ENCODE measurements at places on chromosomes 7 and 10.

DNA sequence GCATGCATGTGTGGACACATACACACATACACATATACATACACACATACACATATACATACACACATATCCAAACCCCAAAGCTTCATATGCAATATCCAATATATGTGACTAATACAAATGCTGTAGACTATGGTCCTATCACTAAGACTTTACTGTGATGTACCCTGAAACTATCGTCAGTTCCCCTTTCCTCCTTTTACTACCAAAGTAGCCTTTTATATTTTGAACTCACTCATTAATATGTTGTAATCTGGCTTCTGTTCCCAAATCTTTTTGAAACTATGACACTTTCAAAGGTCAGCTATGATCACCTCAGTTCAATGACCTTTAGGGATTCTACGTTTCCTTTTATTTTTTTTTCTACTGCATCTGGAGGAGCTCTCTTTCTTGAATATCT is 64.8 kb upstream of the TFEC start:
- no peak for DNase-seq

- DNase-seq = peak; percentile 53
These were observed 5.7 kb downstream of the PLCE1 start for GRCh38 chr10:93999401-93999851.

- peak; percentile 79 for DNase-seq
These were observed 115.8 kb downstream of the THSD7A start for GRCh38 chr7:11716185-11716584.

DNA sequence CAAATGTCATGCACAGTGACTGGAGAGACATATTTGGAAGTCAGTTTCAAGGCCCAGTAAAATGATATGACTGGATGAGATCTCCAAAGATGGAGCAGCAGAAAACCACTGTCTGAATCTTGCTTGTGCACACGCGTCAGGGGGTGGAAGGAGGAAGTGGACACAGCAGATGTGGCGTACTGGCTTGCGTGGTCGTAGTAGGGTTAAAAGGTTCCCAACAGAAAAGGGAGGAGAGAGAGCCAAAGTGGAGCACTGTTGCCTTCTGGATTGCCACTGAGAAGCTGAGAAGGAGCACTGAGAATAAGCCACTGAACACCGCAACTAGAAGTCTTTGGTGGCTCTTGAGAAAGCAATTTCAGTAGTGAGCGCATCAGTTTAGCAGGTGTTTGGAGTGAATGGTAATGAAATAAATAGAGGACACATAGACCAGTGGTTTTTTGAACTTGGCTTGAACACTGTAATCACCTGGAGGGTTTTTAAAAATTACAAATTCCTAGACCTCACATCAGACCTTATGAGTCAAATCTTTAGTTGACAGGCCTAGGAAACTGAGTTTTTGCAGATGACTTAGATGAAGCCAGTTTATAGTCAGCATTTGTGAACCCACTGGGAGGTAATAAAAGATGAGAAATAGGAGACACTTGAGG is 227.3 kb downstream of the PTEN start:
- no peak for DNase-seq

- DNase-seq = no peak
These were observed 116.4 kb downstream of the TSPAN12 start for GRCh38 chr7:120741371-120742042.

- DNase-seq = peak; percentile 55
These were observed 1.7 kb downstream of the KLF6 start for GRCh38 chr10:3783316-3783681.

DNA sequence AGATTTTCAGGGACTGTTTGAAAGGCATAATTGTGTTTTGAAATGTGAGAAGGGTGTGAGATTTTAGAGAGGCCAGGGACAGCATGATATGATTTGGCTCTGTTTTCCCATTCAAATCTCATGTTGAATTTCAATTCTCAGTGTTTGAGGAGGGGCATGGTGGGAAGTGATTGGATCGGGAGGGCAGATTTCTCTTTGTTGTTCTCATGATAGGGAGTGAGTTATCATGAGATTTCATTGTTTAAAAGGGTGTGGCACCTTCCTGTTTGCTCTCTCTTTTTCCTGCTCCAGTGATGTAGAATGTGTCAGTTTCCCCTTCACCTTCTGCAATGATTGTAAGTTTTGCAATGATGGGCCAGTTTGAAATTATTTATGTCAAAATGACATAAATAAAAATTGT is 113.0 kb upstream of the PCDH15 start:
- no peak for DNase-seq

DNA sequence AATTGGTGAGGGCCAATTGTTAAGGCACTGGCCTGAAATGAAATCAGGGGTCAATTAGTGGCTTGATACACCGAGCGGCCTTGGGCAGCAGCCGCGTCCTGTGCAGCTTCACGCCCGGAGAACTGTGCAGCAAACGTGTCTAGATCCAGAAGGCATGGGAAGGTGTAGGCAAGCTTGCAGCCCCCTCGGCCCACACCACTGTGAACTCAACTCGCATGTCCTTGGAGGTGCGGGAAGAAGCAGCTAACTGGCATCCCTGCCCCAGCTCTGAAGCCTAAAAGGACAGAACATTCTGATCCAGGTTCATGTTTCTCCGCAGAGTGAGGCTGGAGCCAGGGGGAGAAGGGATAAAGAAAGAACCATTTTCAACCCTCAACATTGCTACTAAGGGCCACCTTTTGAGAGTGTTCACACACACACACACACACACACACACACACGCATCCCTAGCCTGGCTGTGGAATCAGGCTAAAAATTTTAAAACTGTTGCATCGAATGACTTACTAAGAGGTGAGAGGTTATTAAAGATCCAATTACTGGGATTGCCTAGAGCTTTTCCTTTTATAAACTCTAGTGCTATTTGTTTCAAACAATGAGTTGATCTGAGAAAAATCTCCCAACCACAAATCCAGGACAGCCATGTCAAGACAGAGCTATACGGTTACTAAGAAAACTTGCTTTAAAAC is 104.0 kb downstream of the PARP12 start:
- no peak for DNase-seq

DNA sequence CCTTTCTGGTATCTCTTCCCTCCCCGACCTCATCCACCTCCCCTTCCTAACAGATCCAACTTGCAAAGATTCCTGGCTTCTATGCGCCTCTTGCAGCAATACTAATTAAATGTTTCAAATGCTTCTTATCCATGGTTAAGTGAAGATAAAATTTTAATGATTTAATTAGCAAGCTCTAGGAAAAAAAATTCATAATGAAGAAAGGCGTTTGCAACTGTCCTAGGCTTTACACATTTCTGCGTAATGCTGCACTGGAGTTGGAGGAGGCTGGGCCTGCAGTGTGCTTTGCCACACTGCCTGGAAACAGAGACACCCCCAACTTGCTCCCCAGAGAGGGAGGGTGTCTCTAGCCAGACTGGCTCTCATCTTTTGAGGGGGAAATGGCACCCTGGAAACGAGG is 123.9 kb upstream of the CARD11 start:
- no peak for DNase-seq

- no peak for DNase-seq
These were observed 134.1 kb downstream of the GFRA1 start for GRCh38 chr10:116138897-116139296.

- DNase-seq = no peak
These were observed 28.5 kb downstream of the MKLN1 start for GRCh38 chr7:131355917-131356777.

- DNase-seq = no peak
These were observed 1.8 kb downstream of the CYP2E1 start for GRCh38 chr10:133528845-133529575.

DNA sequence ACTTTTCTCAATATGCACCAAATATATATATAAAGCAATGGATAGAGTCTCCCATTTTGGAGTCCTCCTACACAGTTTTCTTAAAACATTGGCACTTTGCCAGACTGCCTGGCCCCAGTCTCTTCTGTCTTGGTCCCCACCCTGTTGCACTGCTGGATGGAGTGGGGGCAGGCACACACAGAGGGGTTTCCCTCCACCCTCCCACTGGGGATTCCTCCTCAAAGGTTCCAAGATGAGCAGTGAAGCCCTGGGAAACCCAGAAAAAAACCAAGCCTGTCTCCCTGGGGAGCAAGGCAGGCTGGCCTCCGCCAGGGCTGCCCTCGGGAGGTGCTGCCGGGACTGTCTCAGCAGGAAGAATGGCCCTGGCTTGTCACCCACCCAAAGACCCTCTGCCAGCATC is 68.0 kb downstream of the SH3PXD2A start:
- no peak for DNase-seq

GRCh38 chr10:60537697-60538096 is 148.0 kb upstream of the ANK3 start:
- DNase-seq = no peak

- no peak for DNase-seq
These were observed 87.9 kb downstream of the CDK6 start for GRCh38 chr7:92748495-92748894.

DNA sequence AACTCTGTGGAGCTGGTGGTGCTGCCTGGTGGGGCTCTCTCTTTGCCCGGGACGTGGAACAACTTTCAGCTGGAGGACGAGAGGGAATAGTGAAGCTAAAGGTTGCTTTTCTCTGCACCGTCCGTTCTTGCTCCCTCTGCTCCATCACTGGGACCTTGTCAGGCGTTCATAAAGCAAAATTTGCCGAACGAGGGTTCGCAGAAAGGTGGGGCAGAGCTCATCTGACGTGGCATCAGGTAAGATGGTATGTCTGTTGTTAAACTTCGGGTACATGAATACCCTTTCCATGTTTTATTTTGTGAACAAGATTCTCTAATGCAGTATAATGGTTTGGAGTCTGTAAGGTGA is 416 bp downstream of the BBS9 start:
- DNase-seq = no peak

GRCh38 chr7:2603044-2603965 is 28.5 kb upstream of the TTYH3 start:
- DNase-seq = no peak

DNA sequence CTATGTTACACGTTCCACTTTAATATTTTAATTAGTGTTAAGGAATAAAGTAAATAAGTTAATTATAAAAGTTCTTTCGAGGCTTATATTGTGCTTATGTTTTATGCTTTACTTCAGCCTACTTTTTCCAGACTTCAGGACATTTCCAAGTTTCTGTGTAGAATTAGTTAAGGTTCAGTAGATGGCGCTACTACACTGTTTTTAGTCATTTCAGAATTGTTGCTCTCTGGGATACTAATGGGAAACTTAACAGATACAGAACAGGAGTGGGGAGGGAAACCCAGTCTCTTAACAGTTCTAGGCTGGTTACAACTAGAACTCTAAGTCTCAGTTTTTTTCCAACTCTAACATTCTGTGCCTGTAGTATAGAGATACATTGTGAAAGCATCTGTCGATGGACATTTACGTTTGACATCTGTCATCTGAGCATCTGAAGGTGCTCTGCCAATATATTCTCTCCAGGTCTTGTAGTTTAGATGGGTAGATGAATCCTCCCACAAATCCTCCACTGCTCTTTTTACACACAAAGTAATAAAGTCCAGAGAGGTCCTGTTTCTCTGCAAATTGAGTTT is 56.8 kb upstream of the FAM171A1 start:
- peak; percentile 65 for DNase-seq

DNA sequence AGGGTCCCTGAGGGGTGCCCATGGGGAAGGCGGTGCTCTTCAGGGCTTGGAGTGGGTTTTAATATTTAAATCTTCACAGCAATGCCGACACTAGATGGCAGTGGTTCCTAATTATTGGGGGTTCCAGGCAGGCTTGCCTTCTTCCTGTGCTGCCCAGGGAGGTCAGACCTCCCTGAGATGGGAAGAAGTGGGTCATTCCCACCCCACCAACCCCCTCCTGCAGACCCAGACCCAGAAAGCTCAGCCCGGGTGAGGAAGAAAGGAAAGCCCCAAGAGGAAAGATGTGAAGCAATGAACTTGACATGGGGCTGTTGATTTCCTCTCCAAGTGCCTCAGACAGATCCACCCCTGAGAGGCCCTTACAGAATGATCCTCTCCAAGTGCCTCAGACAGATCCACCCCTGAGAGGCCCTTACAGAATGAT is 85.1 kb upstream of the LANCL2 start:
- DNase-seq = peak; percentile 66

- DNase-seq = no peak
These were observed 595.8 kb upstream of the MKI67 start for GRCh38 chr10:128721963-128722445.

DNA sequence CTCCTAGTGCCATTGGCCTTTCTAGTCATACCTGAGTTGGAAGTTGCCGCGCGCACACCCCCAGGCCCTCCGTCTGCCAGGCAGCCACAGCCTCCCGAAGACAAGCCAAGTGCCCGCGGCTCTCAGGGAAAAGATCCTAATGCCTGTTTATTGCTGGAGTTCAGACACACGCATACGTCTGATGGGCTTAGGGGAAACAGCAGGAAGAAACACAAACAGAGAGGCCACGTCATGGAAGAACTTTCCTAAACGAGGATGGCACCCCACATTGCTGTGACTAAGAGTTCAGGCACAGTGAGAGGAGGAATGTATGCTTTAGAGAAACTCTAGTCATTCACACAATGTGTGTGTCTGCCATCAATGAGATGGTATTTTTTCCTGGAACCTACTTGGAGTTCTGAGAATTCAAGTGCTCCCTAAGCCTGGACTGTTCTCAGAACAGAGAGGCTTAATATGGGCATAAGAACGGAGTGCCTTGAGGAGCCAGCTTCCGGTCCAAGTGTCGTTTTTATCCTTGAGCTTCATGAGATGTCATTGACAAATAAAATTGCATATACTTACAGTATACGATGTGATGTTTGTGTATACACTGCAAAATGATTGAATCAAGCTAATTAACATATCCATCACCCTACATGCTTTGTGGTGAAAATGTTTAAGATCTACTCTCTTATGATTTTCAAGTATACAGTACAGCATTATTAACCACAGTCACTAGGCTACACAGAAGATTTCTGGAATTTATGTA is 11.6 kb upstream of the RBP3 start:
- no peak for DNase-seq

- no peak for DNase-seq
These were observed 171.5 kb downstream of the ADK start for GRCh38 chr10:74322565-74322964.

- no peak for DNase-seq
These were observed 57.7 kb upstream of the CDK13 start for GRCh38 chr7:39892361-39892760.

Measured in kidney glomerular epithelial cell (primary cell).